ENCODE measurements at places on chromosomes 1 and 21.

DNA sequence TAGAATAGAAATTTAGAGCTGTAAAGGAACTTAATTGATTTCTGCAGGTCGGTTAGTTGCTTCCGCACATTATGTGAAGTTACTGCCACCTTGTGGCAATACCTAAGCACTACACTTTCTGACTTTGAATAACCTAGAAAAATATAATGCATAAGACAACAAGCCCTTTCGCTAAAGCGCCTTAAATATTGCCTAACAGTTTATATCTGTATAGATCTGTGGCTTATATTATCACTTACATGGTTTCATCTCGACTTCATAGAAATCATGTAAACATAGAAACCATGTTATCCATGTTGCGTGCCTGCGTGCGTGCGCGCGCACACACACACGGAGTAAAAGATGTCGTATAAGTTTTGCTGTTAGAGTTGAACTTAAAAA, 10.9 kb upstream of the IFI16 start:
- DNase-seq = no peak

GRCh38 chr1:52504720-52505119, 48.2 kb downstream of the TUT4 start:
- no peak for DNase-seq

DNA sequence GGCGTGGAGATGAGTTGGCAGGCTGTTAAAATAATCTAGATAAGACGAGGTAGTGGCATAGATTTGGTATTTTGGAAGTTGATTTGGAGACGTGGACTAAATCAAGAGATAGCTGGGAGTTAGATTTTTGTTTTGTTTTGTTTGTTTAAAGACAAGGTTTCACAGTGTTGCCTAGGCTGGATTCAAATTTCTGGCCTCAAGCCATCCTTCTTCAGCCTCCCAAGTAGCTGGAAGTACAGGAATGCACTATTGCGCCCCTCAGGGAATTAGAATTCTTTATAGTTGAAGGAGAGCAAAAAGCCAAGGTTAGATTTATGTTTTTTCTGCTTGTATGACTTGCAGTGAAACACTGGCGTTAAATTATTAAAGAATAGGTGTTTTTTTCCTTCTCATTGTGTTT, 22.3 kb upstream of the SNRPE start:
- DNase-seq = no peak

DNA sequence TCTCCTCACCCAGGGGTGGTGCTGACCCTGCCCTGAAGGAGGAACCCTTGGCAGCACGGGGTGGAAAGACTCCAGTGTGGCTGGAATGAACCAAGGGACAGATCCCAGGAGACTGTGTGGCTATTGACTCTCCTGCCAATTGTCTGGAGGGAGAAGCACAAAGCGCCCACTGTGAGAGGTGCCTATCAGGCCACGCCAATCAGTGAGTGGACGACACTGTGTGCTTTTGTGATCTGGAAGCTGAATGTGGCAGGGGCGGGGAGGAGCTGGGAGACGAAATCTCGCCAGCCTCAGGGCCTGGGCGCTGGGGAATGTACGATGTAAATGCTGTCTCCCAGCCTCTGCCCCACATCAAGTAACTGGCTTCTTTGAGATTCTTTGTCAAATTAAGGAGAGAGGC, 167.1 kb downstream of the ZBTB18 start:
- DNase-seq = no peak

DNA sequence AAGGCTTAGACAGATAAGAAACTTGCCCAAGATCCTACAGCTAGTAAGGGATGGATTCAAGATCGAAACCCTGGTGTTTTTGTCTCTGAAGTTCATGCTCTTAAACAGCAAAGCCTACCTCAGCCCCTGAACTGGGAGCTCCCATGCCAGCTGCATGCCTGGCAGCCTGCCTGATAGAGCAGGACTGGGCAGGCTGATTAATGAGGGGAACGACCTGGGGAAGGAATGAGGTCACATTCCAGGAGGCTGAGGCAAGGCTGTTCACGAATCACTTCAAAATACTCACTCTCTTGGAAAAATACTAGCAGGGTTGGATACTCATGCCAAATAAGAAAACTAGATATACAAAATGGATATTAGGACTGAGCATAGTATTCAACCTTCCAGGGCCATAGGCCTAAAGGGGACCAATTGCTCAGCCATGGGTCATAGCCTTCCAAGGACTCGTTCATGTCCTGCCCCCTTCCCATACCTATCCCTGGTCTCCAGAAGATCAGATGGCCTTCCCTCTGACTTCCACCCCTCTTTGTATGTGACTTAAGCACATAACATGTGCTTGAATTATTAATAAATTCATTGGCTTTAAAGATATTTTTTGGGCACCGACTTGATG, 15.6 kb upstream of the TACSTD2 start:
- DNase-seq = no peak

GRCh38 chr1:40842691-40843090, 19.5 kb downstream of the CITED4 start:
- DNase-seq = no peak

GRCh38 chr1:218384581-218384993, 39.5 kb downstream of the TGFB2 start:
- no peak for DNase-seq

- DNase-seq = no peak
These were observed 396.6 kb downstream of the DPYD start for GRCh38 chr1:97524211-97524610.

DNA sequence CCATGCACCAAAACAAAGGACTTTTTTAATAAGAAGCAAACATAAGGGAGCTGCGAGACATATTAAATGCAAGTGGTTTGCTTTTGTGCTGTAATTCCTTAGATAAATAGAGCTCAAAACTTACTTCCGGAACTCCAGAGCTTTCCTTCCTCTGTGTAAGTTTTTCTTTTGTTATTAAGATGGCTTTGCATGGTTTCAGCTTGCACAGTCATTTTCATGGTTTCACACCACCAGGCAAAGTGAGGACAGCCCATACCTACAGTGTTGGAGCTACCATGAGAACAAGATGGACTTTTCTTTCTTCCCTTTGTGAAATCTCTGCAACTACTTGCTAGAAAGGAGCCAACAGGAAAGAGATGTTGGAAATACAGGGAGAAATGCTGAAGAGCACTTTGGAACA, 368.0 kb downstream of the SETD4 start:
- DNase-seq = no peak

DNA sequence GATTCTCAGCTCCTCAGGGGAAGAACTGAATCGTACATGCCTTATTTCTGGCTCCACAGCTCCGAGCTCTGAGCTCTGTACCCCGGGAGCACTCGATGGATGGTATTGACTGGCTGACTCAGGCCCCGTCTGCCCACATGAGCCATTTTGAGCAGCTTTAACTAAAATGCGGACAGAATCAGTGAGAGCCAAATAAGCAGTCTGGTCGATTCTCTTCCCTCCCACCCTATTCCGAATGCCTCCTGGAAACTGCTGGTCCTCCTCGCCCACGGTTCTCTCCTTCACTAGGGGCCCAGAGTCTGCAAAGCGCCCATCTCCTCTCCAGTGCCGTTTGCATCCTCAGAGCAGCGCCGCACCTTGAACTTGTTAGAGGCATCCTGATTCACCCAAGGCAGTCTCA, 125.9 kb upstream of the IRF2BP2 start:
- DNase-seq = no peak

DNA sequence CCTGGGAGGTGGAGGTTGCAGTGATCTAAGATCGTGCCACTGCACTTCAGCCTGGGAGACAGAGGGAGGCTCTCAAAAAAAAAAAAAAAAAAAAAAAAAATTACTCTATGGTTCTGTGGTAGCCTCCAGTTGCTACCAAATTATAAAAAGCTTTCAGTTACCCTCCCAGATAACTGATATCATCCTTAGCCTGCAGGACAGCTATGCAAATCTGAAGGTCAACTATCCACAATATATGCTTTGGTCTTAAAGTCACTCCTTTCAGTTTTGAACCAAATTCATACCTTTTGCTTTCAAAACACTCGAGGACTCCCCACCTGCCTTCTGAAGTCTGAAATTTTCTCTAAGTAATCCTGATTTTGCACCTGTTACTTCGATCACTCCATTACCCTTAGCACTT, 3.1 kb downstream of the MIXL1 start:
- DNase-seq = no peak

DNA sequence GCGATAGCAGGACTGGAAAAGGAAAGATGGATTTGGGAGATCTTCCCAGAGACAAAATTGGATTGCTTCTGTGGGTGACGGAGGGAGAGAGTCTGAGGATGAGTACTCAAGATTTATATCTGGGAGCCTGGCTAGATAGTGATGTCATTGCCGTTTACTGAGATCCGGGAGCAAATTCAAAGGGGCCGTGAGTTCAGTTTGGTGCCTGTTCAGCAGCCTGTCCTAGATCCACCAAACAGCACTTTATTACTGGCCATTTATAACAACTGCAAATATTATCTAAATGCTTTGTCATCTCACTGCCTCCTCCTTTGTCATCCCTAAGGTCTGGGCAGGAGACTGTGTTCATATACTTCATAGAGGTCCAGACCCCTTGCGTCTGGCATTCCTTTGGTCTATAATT, 29.2 kb downstream of the MAPKAPK2 start:
- no peak for DNase-seq

GRCh38 chr1:34839526-34840305, 19.8 kb downstream of the SMIM12 start:
- DNase-seq = no peak

GRCh38 chr1:1332774-1333480, 1.8 kb downstream of the TAS1R3 start:
- DNase-seq = no peak

DNA sequence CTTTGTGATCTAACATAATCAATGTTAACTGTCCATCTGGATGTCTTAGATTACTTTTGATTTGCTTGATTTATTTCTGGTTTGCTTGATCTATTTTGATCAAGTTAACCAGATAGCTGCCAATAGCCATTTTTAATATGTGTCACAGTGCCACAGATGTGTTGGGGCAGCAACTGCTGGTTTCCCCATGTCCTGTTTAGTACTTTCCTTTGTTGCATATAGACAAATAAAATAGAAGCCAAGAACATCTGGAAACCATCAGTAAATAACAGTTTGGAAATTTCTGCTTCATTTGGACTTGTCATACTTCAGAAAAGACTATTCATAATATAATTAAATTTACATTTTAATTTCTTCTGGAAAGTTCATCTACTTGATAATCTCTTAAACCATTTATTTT, 145.6 kb upstream of the C21orf91 start:
- no peak for DNase-seq

- DNase-seq = peak; percentile 75
These were observed 9.8 kb upstream of the SFN start for GRCh38 chr1:26853156-26853555.

GRCh38 chr1:202216691-202217090, 23.1 kb downstream of the LGR6 start:
- DNase-seq = no peak

GRCh38 chr1:203954788-203955552, 93.6 kb downstream of the SNRPE start:
- DNase-seq = no peak

- no peak for DNase-seq
These were observed 59.1 kb upstream of the ZNF648 start for GRCh38 chr1:182120411-182121258.

DNA sequence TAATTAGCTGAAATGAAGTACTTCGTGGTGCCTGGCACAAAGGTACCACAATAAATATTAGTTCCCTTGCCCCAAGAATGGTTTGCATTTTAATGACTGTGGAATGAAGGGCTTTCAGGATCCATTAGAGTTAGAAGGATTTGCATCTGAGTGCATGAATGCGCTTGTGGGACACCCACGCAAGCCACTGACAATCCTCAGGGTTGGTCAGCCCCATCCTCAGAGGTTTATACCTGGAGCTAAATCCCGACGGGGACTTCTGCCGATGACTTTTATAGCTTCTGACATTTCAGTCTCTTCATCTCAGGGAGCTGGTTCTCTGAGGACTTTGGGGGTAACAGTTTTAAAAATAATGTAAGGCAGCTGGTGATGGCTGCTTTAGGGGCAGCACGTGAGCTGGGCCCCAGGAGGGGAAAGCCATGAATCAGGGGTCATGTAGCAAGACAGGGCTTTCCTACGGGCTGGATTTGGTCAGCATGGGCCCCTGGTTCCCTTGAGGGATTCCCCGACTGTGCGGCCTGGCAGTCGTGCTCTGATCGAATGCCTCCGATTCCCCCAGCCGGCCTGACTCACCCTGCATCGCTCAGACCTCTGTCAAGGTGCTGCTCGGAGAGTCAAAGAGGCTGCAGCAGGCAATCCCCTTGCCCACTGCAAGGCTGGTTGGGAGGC, 20.8 kb upstream of the IL10 start:
- DNase-seq = peak; percentile 48

DNA sequence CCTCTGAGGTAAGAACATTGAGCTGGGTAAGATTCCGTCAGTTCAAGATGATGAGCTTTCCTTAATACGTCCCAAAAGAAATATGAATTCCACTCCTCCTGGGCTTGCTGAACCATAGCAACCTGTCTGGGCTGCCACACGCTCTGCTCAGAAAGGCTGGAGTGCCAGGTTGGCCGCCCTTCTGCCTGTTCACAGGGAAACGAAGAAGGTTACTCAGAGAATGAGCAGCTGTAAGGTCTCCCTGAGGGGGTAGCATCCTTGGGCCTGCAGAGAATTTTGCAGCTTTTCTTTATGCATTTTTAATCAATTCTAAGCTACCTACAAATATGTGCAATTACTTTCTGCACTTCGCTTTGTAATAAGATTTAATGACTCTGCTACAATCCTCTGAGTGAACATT, 130.7 kb upstream of the BACE2 start:
- no peak for DNase-seq

DNA sequence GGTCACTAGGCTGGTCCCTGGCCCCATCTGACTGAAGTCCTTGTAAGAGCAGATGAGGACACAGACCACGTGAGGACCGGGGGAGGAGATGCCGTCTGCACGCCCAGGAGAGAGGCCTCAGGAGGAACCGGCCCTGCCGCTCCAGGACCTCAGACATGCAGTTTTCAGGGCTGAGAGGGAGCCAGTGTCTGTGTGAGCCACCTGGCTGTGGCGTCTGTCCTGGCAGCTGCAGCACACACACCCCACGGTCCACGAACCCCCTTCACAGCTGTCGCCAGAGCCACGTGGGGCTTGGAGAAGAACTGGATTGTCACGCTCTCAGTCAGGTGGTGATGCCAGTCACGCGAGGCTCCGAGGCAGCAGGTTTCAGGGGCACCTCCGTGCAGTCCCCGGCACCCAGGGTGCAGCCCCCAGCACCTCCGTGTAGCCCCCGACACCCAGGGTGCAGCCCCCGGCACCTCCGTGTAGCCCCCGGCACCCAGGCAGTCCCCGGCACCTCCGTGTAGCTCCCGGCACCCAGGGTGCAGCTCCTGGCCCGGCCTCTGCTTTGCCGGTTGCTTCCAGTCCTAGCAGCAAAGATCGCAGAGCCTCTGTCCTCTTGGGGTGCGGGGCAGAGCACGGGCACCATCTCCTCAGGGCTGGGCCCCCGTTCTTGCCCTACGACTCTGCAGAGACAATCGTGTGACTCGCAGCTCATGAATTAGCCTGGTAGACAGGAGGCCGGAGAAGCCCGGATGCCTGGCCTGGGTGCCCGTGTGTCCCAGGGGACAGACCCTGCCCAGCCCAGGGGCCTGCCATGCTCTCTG, 19.0 kb upstream of the SUMO3 start:
- no peak for DNase-seq

Measured in stimulated activated CD8-positive, alpha-beta memory T cell treated with anti-CD3 and anti-CD28 coated beads, Interleukin-2, amount 100 ng/mL, for 48 hours (primary cell).